NCI-H2081 (cell line): ENCODE measurements at places on chromosomes 13 and 19.

DNA sequence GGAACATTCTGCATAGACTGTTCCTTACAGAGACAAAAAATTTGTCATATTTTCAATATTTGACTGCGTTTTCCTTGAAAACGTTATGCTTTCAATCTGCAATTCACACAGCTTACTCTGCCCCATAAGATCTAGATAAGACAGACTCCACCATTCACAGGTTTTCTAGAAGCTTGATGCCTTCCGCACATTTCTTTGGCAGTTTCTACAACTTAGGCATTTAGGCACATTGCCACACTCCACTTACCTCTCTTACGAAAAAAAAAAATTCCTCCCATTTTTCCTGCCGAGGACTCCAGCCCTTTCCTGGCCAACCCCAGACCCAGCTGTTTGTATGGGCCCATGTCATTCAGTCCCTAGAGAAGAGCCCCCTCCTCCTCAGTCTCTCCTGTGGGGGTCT lies 11.2 kb downstream of the ATP12A start:
- no peak for DNase-seq

DNA sequence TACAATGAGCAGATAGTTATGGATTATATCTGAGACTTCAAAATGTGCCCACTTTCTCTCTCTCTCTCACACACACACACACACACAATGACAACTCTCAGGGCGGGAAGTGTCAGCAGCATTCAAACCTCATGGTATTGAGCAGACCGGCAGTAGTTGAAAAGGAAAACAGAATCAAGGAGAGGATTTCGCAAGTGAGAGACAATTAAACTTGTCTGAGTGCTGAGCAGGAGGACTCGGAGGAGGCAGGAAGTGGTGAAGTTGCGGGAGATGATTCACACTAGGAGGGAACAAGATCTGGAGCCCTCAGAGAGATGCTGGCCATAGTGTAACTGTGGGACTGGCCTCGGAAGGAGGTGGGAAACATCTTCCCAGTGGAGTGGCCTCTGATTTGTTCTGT lies 353.1 kb downstream of the EFNB2 start:
- DNase-seq, result no peak

- no peak for DNase-seq
These were observed 97.6 kb upstream of the SIAH3 start for GRCh38 chr13:45949161-45949560.

DNA sequence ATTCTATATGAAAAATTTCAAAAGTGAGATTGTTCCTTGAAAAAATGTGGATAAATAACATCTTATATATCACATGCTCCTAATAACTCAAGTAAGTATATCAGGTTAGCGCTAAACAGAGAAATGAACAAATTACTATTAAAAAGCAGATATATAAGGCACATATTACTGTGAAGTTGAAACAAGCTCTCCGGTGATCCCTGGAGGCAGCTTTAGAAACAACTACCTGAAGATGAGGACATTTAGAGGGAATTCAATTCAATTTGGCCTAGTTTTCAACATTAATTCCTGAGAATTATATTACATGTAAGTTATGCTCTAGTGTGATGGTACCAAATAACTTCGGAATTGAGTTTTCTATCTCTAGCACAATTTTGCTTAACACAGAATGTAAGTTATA lies 1373.6 kb upstream of the SPRY2 start:
- no peak for DNase-seq

GRCh38 chr19:30367421-30367820 lies 4.8 kb upstream of the ZNF536 start:
- DNase-seq, result no peak

- DNase-seq, result no peak
These were observed 157.5 kb downstream of the DNAJC15 start for GRCh38 chr13:43180837-43181236.

DNA sequence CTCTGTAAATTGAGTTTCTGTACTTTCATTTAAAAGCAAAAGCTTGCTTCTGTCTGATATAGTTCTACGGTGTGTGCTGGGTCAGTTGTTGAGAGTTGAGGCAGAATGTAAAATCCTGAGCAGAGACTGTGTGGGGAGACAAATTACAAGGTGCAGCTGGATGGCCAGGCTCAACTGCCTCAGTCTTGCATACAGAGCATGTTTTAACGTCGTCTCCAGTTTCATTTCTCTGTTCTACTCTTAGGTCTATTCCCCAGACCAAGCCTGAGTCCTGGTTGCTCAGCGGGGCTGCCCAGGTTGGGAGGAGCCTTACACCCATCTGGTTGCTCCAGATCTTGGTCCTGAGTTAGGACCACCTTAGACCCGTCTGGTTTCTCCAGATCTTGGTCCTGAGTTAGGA lies 54.4 kb upstream of the MEDAG start:
- no peak for DNase-seq

DNA sequence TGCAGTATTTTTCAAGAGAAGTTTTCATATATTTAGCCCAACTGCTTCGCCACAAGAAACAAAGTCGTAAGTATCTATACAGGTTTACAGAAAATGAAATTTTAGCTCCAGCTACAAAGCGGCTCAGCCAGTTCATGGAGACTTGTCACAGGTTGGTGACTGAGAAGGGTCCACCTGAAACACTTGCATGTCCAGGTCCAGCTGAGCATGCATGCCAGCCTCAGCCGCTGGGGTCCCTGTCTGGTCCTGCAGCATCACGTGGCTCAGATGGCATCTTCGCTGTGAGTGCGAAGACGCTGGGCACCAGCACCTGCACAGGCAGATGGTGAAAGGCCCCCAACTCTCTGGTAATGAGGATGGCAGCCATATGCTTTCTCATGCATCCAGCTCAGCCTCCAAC lies 63.8 kb downstream of the SHISA2 start:
- DNase-seq, result no peak

- DNase-seq, result no peak
These were observed 1647.6 kb upstream of the SPRY2 start for GRCh38 chr13:81988567-81988966.

DNA sequence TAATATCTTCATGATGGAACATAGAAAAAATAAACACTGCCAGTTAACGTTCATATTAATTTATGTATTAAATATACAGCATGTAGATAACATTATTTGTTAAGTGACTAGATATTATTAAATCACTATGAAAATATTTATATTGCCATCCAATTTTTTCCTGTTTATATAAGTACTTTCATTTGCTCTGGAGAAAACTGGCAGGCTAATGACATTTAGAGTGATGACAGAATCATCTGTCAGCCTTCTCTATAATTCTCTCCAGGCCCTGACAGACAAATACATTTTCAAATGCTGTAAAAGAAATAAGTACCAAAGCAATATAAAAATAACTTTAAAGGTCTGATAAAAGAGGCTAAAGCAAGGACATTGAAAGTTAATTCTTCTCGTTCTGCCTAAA lies 2556.7 kb upstream of the PCDH20 start:
- DNase-seq, result no peak

DNA sequence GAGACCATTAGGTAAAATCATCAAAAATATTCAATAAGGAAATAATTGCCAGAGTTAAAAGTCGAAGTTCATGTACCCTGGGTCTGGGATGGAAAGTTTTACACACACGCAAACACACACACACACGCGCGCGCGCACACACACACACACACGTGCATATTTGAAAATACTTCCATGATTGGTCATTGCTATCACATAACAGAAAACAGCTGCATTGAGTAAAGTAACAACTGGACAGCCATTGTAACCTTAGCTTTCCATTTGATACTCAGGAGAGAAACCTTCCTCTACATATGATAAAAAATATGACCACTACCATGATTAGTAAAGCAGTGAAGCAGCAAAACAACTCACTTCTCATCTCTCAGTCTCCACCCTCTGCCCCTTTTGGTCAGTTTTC lies 490.0 kb upstream of the SGCG start:
- no peak for DNase-seq

DNA sequence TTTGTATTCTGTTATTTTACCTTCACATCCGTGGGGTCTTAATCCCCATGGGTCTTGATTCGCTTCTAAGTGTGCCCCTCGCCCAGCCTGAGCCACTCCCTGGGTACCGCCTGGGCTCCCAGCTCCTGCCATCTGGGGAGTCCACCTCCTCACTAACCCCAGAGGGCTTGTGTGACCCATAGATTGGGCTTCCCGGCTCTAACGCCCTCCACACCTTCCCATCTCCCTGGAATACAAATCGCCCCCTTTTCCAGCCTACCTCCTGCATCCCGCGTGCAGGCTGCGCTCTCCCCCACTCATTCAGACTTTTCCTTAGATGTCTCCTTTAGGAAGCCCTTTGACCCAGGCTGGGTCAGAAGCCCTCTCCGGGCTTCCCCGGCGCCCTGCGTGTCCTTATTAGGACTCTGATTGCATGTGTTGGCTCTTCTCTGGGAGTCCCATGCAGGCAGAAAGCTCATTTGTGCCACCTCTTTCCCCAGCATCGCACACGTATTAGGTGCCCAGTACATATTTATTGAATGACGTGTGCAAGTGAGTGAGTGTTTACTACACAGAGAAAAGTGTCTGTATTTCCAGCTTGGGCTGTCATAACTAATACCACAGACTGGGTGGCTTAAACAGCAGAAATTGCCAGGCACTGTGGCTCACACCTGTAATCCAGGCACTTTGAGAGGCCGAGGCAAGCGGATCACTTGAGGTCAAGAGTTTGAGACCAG lies 757 bp downstream of the CCDC124 start:
- no peak for DNase-seq

- DNase-seq, result no peak
These were observed 108.5 kb upstream of the C1QTNF9B start for GRCh38 chr13:24005755-24006281.

DNA sequence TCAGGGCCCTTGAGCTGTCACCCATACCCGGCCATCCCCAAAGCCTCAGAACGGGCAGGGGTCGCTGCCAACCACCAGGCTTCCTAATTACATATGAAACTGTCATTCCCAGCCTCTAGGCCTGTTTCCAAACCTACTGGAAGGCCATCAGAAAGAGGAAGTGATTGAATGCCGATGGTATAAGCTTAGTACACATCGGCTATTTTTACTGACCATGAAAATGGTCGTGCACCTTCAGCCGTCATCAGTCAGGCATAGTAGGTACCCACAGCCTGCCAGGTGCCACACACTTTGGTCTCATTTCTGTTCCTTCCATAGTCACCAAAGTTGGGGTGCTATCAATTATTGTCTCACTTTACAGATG lies 10.2 kb downstream of the KRI1 start:
- no peak for DNase-seq

GRCh38 chr19:3950871-3951861 lies 18.3 kb downstream of the NMRK2 start:
- no peak for DNase-seq

GRCh38 chr19:18436671-18437490 lies 1.1 kb downstream of the ISYNA1 start:
- DNase-seq, result peak; percentile 26

DNA sequence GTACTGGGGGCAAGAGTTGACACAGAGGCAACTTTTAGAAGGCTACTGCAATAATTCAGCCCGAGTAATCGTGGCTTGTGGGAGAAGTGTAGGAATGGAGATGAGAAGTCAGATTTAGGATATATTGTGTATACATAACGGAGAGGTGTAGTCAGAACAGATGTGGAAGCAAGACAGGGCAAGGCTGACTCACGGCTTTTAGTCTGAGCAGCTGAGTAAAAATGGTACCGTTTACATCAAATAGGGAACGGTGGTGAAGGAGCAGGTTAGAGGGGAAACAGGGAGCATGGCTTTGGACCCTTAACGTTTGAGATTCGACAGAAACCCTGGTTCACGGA lies 796 bp upstream of the LSM14A start:
- DNase-seq, result no peak

- no peak for DNase-seq
These were observed 27.1 kb downstream of the MBNL2 start for GRCh38 chr13:97249093-97249795.

GRCh38 chr13:29421118-29421517 lies 174.4 kb downstream of the SLC7A1 start:
- no peak for DNase-seq

DNA sequence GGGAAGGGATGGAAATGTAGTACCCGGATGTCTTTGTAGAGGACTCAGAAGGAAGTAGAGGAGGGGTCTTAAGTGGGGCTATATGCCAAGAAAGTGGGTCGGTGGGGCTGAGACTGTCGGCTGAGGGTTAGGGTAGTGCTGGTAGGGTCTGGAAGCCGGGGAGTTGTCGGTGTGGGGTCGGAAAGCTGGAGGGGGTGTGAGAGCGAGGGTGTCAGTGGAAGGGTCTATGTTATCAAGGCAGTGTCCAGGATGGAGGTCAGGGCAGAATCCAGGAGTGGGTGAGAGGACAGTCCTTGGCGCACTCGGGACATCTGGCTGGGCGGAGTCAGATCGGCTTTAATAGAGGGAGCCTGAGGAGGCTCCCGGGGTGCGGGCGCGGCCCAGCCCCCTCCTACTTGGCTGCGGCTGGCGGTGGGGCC lies 1.7 kb downstream of the HSPB6 start:
- no peak for DNase-seq

DNA sequence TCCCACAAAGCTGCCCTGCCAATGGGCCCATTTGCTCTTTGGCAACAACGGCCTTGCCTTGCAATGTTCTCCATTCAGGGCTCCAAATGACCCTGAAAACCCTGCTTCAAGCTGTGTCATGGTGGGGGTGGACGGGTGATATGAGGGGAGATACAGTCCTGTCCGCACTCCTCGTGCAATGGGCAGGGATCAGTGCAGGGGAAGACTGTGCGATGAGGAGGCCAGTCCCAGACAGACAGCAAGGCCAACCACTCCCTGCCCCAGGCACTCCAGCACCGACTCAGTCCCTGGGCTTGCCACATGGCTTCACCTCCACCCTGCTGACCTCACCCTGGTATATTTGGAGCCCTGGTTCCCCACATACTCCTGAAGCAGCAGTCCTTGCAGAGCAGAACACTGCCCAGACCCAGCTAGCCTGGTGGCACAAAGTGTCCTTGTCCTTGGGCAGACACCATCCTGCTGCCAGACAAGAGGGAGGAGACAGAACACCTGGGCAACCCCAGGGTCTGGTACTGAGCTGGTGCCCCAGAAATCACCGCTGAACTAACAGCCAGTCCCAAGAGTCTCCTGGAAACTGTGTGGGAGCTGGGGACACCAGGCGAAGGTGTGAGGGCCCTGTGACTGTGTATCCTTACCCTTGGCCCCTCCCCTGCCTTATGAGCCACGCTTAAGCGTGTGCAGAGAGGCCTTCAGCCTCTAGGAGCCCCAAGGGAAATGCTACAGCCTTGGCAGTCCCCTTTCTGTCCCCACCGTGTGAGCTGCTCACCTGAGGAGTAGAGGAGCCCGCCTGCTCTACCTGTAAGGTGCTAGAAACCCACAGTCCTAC lies 9.1 kb upstream of the SLC35E1 start:
- no peak for DNase-seq

DNA sequence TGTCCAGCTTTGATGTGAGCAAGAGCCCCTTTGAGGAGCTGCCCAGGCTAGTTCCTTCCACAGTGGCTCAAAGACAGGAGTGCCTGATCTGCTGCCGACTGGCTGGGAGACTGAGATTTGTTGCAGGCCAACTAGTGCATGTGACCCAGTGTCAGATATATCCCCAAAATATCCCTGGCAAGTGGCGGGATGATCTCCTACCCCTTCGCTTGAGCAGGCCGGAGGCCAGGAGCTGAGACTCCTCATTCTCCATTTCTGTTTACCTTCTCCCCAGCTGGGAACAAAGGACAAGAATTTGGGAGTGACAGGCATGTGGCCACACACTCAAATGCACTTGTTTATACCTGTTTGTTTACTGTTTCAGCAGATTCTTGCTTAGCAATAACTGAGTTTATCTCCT lies 37.1 kb upstream of the XPO4 start:
- DNase-seq, result no peak

- no peak for DNase-seq
These were observed 12.0 kb downstream of the GPX4 start for GRCh38 chr19:1115646-1116420.
